T-helper 9 cell (primary cell): ENCODE measurements at places on chromosomes 7 and 10.

- peak; percentile 23 for DNase-seq
These were observed 14.6 kb downstream of the CHST12 start for GRCh38 chr7:2417981-2418481.

DNA sequence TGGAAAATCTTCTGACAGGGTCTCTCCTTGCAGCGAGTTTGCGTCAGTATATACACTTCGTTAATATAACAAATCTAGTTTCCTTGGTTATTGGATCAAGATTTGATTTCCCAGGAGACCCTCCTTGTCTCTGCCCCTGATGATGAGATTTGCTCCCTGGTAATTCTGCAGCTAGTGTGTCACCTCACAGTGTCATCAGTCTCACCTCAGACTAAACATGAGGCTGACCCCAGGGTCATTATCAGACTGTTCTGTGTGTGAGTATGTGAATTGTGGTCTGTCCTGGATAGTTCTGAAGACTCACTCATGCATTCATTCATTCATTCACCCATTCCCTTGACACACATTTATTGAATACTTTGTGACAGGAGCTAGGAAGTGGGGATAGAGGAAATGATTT is 138.4 kb upstream of the CTTNBP2 start:
- DNase-seq, result no peak

DNA sequence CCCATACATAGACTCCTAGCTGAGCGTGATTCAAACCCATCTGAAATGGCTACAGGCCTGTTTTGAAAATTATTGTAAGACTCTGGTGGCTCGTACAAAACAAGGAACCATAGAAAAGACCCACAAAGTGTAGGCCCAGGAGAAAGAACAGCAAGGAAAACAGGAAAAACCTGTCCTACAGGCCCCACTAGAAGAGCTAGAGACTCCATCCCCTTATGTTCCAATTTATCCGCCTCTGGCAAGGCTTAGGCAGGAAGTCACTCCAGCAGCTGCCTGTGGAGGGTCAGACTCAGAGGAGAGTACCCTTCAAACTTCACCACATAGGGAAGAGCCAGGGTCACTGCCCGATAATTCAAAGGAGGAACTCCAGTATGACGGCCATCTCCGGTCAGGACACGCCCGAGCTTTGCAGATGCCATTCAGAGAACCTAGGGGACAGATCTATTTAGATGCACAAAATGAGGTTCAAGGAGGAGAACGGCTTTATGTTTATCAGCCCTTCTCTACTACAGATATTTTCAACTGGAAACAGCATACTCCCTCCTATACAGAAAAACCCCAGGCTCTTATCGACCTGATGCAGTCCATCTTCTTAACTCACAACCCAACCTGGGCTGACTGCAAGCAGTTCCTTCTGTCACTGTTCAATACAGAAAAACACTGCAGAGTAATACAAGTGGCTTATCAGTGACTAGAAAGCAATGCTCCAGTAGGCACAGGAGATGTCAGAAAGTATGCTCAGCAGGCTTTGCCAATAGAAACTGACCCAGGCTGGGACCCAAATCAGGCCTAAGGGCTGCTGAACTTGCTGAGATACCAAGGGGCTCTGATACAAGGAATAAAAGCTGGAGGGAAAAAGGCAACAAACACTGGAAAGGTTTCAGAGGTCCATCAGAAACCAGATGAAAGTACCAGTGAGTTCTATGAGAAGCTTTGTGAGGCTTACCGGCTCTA is 8.6 kb upstream of the ZNF33B start:
- no peak for DNase-seq

GRCh38 chr7:136687693-136688322 is 180.6 kb upstream of the CHRM2 start:
- no peak for DNase-seq

DNA sequence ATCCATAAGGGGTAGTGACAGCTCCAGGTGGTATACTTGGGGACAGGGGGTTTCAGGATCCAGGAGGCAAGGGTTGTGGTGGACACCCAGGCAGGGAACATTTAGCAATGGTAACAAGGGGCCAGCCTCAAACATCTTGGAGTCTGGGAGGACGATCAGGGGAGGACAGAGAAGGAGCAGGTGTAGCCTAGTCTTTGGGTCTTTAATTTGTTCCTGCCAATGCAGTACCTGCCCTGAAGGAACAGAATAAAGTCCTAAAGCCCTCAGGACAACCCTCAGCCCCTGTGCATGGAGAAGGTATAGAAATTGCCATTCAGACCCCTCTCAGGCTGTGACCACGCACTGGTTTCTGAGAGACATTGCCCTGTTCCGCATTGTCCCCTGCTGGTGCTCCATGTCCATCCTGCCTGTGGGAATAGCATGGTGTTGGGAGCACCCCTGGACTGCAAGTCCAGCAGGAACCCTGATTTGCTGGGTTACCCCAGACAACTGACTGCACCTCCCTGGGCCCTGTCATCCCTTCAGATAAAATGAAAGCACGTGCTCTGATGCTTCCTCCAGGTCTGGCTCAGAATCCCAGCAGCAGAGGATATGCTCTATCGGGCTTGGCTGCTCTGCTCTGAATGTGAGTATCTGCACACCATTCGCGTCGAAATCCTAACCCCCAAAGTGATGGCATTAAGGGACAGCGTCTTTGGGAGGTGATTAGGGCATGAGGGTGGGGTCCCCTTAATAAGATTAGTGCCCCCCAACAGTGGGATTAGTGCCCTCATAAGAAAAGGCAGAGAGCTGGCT is 24.2 kb downstream of the DDC start:
- DNase-seq, result no peak

- DNase-seq, result peak; percentile 80
These were observed 7.6 kb upstream of the ORAI2 start for GRCh38 chr7:102425639-102426267.

GRCh38 chr7:100706672-100707311 is 871 bp downstream of the POP7 start:
- DNase-seq, result no peak

- DNase-seq, result no peak
These were observed 2.8 kb upstream of the UCN3 start for GRCh38 chr10:5361966-5362365.

DNA sequence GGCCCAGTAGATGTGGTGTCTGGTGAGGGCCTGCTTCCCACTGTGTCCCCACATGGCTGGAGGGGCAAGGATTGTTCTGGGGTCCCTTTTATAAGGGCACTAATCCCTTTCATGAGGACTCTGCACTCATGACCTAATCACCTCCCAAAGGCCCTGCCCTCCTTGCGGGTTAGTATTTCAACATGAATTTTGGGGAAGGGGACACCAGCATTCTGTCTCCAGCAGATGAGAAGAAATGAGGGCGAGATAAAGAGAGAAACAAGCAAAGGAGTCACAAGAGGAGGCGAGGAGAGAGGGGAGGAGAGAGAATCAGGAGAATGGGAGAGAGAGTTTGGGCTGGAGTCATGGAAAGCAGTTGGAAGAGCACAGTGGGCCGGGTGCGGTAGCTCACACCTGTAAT is 83.7 kb downstream of the C10orf105 start:
- no peak for DNase-seq

DNA sequence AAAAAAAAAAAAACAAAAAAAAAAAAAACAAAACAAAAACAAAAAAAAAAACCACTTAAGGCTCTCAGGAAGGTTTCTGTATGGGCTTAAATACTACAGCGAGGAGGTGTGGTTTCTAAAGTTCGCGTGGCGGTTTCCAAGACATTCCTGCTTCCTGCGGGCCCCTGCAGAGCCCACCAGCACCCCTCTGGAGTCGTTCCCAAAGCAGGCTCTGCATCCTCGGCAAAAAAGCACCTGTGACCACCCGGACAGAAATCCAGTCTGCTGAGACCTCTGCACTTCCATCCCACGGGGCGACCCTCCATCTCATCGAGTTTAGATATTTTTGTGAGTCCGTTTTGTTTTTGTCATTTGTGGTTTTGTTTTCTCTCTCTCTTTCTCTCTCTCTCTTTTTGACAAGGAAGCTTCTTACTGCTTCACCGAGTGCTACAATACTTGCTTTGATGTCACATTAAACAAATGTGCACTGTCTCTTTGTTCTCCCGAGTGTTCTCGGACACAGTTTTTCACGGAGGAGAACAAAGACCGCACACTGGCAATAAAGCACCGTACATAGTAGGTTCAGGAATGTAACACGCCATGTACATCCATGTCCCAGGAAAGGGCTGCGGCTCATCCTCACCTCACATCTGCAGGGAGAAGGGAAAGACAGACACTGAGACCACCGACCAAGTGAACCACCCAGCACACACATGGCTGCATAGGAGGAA is 21.5 kb downstream of the PDGFA start:
- no peak for DNase-seq

- DNase-seq, result no peak
These were observed 75.1 kb upstream of the SP4 start for GRCh38 chr7:21352540-21353387.

DNA sequence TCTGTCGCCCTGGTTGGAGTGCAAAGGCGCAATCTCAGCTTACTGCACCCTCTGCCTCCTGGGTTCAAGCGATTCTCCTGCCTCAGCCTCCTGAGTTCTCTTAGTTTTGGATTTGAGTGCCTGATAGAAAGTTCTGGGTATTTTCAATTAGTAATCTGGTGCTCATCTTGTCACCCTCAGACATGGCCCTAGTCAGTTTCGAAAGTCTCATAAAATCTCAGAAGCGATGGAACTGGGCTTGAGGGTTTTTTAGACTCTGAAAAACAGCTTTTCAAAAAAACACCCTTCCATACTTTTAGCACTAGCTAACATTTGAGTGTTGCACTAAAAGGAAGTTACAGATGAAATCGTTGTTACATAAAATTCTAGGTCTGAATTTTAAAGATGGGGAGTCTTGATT is 9.4 kb upstream of the PIP4K2A start:
- DNase-seq, result no peak

DNA sequence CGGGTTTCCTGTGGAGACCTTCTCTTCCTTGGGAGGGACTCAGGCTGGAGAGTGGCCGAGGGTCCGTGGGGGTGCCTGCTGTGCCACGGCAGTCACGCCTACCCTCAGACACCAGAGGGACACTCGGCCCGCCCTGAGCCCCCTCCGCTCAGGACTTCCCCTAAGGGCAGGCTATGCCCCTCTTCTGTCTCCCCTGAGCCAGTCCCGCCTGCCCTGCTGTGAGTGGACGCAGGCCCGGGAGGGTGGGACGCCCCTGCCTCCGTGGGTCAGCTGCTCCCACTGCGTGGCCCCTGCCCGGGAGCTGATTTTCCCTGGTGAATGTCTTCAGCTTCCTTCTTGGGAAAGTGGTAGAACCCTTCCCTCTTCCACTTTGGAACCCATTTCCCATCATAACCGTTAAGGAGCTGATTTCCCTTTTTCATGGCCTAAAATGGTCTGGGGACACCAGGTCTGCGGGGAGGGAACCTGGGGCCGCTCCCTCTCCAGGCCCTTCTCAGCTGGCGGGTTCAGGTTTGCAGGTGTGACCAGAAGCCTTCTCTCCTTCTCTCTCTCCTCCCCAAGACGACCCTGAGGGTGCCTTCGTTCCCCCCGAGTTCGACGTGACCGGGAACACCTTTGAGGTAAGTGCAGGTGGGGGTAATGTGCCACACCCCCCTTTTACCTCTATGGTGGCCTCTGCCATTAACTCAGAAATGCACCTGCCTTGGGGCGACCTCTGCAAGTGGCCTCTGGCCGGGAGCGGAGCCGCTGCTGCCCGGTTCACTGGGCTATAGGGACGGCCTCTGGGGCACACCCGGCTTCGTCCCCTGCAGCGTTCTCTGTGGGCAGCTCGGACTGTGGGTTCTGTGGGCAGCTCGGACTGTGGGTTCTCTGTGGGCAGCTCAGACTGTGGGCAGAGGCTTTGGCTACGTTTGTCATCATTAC is 7.9 kb downstream of the KNDC1 start:
- DNase-seq, result no peak

DNA sequence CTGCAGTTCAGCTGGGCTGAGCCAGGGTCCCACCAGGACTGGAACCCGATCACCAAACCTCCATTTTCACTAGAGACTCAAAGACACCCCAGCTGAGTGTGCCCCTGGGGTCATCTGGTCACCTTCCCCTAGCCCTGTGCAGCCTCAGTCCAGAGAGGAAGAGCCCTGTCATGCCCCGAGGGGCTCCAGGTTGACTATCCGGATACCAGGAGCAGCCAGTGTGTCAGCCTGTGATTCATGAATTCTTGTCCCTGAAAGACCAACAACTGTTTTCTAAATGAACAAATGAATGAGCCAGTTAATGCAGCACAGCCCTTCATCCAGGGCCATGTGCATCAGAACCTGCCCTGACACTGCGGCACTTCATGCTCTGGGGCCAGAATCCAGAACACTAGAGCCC is 201.9 kb upstream of the TCERG1L start:
- no peak for DNase-seq

GRCh38 chr10:88026031-88026430 is 162.6 kb downstream of the PTEN start:
- no peak for DNase-seq

DNA sequence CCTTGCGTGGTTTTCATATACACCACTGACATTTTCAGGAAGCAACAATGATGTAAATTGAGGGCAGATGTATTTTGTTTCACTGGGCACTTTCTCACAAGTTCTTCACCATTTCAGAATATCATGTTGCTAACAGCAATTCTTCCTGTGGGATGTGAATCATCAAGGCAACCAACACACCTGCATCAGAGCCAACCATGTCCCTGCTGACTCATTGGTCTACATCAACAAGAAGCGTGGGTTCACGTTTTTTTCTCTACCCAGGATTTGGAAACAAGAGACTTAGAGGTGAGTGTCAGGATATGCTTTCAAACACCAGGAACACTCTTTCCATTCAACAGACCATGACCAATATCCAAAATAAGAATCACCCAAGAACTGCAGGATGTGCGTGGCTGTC is 203.9 kb downstream of the TEX36 start:
- no peak for DNase-seq

DNA sequence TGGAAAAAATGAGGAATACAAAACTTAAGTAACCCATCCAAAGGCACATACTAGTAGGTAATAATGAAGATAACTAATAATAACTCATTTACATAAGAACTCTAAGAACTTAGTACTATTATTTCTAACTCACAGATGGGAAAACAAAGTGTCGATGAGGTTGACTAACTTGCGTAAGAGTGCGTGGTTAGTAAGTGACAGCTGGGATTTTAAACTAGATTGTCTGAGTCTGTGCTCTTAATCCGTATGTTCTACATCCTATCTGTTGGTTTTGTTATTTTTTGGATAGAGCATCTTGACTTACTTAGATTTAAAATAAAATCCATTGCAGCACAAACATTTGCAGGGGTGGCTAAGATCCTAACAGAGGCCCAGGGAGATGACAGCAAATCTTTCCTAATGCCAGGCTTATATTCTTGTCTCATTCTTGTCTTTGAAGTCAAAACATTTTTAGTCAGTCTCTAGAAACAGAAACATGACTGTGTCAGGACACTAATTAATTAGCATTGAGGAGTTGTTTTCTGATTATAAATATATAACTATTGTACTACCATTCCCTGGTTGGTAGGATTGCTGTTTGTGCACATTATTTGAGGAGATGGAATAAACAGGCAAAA is 11.7 kb downstream of the RPA3 start:
- DNase-seq, result no peak

- DNase-seq, result no peak
These were observed 127.8 kb upstream of the RSU1 start for GRCh38 chr10:16944986-16945385.

GRCh38 chr10:35959252-35959651 is 317.2 kb upstream of the FZD8 start:
- DNase-seq, result no peak
